ENCODE measurements at places on chromosomes 3 and 15. TPM values are rescaled to one million over a fixed set of nuclear protein-coding genes. Genes with fewer than 3 reads are reported as not detected.

Gene RUBCN
- 18.0 TPM for total RNA-seq

Gene PIF1
- 6.3 TPM for total RNA-seq

Gene SERINC4
- 0.36 TPM for total RNA-seq

Gene ZNF660
- total RNA-seq, result 0.16 TPM

Data from esophagus mucosa (tissue), 1 donor.